ENCODE measurements at places on chromosomes 13 and 19. TPM values are rescaled to one million over a fixed set of nuclear protein-coding genes. Genes with fewer than 3 reads are reported as not detected.

The ZNF426 gene
- total RNA-seq: 10.6 TPM

The OR7C1 gene
- not detected for total RNA-seq

The SIGLEC5 gene
- total RNA-seq: not detected

The NPAS1 gene
- 1.5 TPM for total RNA-seq

DNA sequence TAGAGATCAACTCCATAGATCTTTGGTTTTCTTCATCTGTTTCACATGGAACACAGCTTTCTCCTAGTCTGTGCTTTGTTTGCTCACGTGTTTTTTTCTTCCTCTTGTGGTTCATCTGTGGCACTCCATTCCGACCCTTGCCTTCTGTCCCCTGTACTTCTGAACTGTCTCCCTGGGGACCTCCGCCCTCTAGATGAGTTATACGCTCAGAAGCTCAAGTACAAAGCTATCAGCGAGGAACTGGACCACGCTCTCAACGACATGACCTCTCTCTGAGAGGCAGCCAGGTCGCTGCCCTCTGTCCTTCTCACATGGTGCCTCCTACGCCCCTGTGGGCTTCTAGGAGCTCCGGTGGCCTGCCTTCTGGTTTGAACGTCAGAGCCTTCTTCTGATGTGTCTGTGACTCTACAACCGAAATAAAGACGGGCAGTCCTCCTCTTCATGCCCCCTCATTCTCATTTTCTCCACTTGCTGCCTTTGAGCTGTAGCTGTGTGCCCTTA, 16.6 kb upstream of the RAB8A start:
- DNase-seq: no peak
- no peak overlapping the region for H3K27ac ChIP-seq
- H3K4me1 ChIP-seq: no peaks in the 10 kb centered on the region
- no peaks in the 10 kb centered on the region for H3K27me3 ChIP-seq
- H3K36me3 ChIP-seq: peaks cover 84% of the 10 kb centered on the region

DNA sequence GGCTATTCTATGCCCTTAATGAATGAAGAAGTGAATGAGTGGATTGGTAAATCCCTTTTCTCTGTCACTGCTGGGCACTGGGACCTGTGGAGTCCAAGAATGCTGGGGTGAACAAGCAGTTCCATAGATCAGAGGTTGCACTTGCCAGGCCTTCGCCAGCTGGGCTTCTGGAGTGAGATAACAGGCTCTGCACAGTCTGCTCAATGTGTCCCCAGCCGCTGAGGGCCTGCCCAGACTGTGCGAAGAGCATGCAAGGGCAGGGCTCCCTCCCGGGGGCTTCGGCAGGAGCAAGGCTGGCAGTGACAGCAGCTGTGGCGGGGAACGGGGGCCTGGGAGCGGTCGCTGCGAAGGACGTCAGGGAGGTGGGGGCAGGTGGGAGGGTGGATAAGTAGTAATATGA, 51.3 kb downstream of the ZNF536 start:
- H3K36me3 ChIP-seq: no peaks in the 10 kb centered on the region
- no peak for DNase-seq
- H3K4me1 ChIP-seq: no peaks in the 10 kb centered on the region
- no peak overlapping the region for H3K4me3 ChIP-seq
- H3K27me3 ChIP-seq: no peaks in the 10 kb centered on the region
- no peak overlapping the region for H3K27ac ChIP-seq

- no peaks in the 10 kb centered on the region for H3K36me3 ChIP-seq
- no peaks in the 10 kb centered on the region for H3K27me3 ChIP-seq
- H3K4me1 ChIP-seq: no peaks in the 10 kb centered on the region
- DNase-seq: no peak
- H3K27ac ChIP-seq: no peak overlapping the region
Measured at GRCh38 chr13:99686157-99686572, 184.9 kb downstream of the TM9SF2 start.

DNA sequence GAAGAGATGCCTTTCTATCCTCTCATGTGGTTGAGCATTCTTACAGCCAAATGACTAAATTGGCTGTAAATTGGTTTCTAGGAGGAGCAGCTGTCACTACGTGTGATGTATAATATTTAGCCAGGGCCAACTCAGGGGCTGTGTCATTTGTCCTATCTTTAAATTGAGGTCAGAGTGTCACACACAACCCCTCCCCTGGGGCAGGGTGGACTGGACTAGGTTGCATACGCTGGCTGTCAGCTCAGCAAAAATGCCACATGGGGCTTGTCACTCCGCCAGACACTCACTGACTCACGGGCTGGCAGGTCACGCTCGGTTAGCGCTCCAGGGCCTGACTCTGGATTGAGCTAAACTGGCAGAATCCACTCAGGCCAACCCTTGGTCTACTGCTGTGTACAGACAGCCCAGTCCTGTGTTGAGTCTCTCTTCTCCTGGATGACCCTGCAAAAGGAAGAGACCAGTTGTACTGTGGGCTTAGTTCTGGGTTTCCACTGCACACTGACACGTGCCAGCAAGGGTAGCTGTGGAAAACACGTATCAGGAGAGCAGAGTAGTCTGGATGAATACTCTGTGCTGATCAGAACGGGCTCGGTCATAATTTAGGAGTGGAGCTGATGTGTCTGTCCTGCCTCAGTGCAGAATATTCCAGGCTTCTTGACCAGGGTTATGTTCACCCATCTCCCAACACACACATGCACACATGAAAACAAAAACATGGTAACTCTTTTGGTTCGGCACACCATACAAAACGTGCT, 29.1 kb downstream of the SHISA2 start:
- no peak overlapping the region for H3K27ac ChIP-seq
- no peaks in the 10 kb centered on the region for H3K36me3 ChIP-seq
- no peak for DNase-seq
- no peaks in the 10 kb centered on the region for H3K27me3 ChIP-seq
- H3K4me1 ChIP-seq: no peaks in the 10 kb centered on the region
- no peak overlapping the region for H3K4me3 ChIP-seq

DNA sequence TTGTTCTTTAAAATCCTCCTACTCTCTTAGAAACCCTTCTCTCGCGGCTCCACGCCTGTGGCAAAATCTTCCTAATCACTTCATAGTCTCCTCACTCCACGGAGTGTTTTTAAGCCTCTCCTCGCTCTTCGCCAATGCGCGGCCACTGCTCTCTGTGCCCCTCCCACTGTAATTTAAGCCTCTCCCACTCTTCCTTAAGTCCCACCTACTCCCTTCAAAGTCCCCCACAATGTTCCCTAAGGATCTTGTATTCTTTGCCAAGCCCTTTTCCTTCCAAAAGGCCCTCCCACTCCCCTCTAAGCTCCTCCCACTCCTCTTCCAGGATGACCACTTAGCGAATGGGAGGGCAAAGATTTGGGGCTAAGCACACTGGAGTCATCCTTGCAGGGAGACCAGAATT, 1.3 kb downstream of the FIZ1 start:
- H3K4me3 ChIP-seq: no peak overlapping the region
- H3K4me1 ChIP-seq: peaks cover 10% of the 10 kb centered on the region
- peak overlapping the region; percentile 97 for H3K27ac ChIP-seq
- DNase-seq: no peak

DNA sequence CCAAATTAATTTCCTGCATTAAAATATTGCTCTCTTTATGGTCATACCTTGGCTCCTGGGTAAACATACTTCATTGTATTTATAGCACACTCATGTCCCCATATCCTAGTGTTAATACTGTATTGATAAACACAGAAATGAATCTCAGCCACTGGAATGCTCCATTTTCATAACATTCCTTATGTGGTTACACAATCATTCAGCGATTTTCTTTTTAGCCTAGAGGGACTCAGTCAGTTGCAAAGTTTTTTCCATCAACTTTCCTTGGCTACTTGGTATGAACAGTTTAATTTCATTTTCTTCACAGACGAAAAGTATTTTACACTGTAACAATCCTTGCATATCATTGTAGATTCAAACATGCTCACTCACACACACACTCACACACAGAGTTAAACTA, 471.5 kb downstream of the FGF14 start:
- DNase-seq: no peak
- no peaks in the 10 kb centered on the region for H3K36me3 ChIP-seq
- no peak overlapping the region for H3K27ac ChIP-seq
- H3K4me3 ChIP-seq: no peak overlapping the region
- H3K4me1 ChIP-seq: no peaks in the 10 kb centered on the region
- H3K27me3 ChIP-seq: no peaks in the 10 kb centered on the region

- no peaks in the 10 kb centered on the region for H3K27me3 ChIP-seq
- H3K4me3 ChIP-seq: no peak overlapping the region
- H3K36me3 ChIP-seq: no peaks in the 10 kb centered on the region
- no peak overlapping the region for H3K27ac ChIP-seq
- no peak for DNase-seq
- no peaks in the 10 kb centered on the region for H3K4me1 ChIP-seq
Measured at GRCh38 chr13:79631051-79631659, 150.2 kb downstream of the NDFIP2 start.

DNA sequence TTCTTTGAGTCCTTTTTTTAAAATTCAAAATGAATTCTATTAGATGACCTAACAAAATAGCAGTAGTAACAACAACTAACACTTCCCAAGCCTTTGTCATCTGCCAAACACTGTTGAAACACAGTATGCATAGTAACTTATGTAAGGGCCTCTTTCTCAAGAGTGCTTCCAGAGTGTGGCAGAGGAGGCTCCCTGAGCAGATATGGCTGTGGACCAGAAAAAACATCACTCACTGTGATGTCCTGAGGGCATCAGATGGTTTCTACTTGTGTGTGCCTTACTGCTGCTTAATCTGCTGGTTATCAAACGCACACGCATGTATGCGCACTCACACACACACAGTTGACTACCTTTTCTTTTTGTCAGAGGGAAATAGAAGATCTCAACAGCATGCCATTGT, 110.8 kb downstream of the DLEU7 start:
- H3K27ac ChIP-seq: no peak overlapping the region
- no peaks in the 10 kb centered on the region for H3K36me3 ChIP-seq
- no peaks in the 10 kb centered on the region for H3K27me3 ChIP-seq
- no peak for DNase-seq
- H3K4me3 ChIP-seq: no peak overlapping the region

- peak overlapping the region; percentile 57 for H3K4me3 ChIP-seq
- H3K27ac ChIP-seq: no peak overlapping the region
- peak; percentile 65 for DNase-seq
- H3K27me3 ChIP-seq: no peaks in the 10 kb centered on the region
- no peaks in the 10 kb centered on the region for H3K36me3 ChIP-seq
Measured at GRCh38 chr19:2607712-2608601, 94.5 kb downstream of the GNG7 start.

All from CD4-positive, CD25-positive, alpha-beta regulatory T cell (primary cell).